ENCODE measurements at places on chromosomes 2 and 18.

GRCh38 chr18:75170022-75170789, 38.7 kb downstream of the PTGR3 start:
- no peak for DNase-seq

DNA sequence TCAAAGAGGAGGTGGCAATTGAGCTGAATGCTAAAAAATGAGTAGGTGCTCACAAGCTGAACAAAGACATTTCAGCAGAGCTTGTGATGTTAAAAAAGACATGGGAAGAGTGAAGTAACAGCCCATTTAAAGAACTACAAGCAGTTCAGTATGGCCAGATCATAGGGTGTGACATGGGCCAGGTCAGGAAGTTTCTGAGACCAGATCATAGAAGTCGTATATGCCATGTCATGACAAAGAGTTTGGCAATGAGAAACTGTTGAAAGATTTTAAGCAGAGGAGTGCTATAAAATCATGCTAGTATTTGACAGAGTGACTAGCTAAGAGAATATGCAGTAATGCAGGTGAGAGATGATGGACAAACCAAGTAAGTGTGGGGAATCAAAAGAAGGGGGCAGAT, 7.3 kb upstream of the PELI1 start:
- no peak for DNase-seq

GRCh38 chr18:13222856-13223281, 4.3 kb downstream of the LDLRAD4 start:
- DNase-seq: no peak

DNA sequence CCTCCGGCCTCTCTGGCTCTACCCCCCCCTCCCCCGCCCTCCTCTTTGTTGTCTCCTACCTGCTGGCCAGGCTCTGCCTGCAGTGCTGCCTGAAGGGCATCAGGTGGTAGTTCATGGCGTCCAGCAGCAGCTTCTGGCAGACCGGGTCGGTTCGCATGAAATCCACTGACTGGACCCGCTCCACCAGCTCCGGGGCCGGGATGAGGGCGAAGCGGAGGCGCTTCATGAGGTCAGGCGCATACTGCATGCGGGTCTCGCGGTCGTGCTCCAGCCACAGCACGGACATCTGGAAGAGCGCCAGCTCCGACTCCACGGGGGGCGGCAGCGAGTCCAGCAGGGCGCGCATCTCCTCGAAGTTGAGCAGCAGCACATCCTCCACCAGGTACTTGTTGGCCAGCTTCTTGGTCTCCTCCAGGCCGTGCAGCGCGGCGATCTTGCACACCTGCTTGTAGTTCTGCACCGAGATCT, 3.2 kb downstream of the KLHL14 start:
- DNase-seq: no peak

Measured in PC-9 (cell line).